Natural killer cell treated with Interleukin-12 subunit alpha and Interleukin-12 subunit beta and Interleukin-15 and Interleukin-18, amount 100 ng/mL, for 72 hours (primary cell): ENCODE measurements at places on chromosomes 11 and 22. TPM values are rescaled to one million over a fixed set of nuclear protein-coding genes. Genes with fewer than 3 reads are reported as not detected.
A peak's percentile ranks its signal among the peaks of the same experiment; 100 is the strongest.

Gene SUSD2
- 2.4 TPM for total RNA-seq

- H3K27ac ChIP-seq = no peak overlapping the region
- DNase-seq = no peak
- H3K4me3 ChIP-seq = no peak overlapping the region
- no peaks in the 10 kb centered on the region for H3K36me3 ChIP-seq
These were observed 271.7 kb downstream of the BUD13 start for GRCh38 chr11:116500947-116501602.

- peaks cover 4% of the 10 kb centered on the region for H3K4me1 ChIP-seq
- DNase-seq = no peak
- H3K27ac ChIP-seq = no peak overlapping the region
- no peak overlapping the region for H3K4me3 ChIP-seq
These were observed 115.8 kb upstream of the TMEM45B start for GRCh38 chr11:129699711-129700304.

Gene TBX10
- total RNA-seq = not detected

GRCh38 chr22:23685205-23685784 lies 5.5 kb upstream of the RGL4 start:
- H3K36me3 ChIP-seq = peaks cover 6% of the 10 kb centered on the region
- H3K4me1 ChIP-seq = peaks cover 9% of the 10 kb centered on the region

- H3K27me3 ChIP-seq = no peaks in the 10 kb centered on the region
- DNase-seq = no peak
- H3K4me1 ChIP-seq = peaks cover 94% of the 10 kb centered on the region
- peak overlapping the region; percentile 83 for H3K4me3 ChIP-seq
- H3K36me3 ChIP-seq = peaks cover 49% of the 10 kb centered on the region
- peak overlapping the region; percentile 95 for H3K27ac ChIP-seq
These were observed 90.7 kb downstream of the ETS1 start for GRCh38 chr11:128496692-128497060.

DNA sequence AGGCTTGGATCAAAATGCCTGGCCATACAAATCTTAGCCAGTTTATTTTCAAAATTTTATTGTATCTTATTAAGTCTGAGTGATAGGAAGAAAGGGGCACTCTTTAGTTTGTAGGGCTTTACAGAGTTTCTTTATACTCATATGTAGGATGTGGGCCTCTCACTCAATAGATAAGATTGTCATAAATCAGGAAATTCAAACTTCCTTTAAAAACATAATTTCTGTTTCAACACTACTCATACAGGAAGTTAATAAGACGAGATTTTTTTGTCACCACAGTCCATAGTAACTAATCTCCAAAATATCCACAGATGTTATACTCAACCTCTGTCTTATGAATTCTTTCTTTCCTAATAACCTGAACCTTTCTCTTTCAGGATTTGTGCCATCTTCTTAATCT lies 13.3 kb upstream of the OR56B4 start:
- H3K36me3 ChIP-seq = peaks cover 23% of the 10 kb centered on the region
- no peak overlapping the region for H3K27ac ChIP-seq
- peaks cover 6% of the 10 kb centered on the region for H3K4me1 ChIP-seq
- peaks cover 40% of the 10 kb centered on the region for H3K27me3 ChIP-seq
- no peak overlapping the region for H3K4me3 ChIP-seq
- DNase-seq = no peak

Gene TOMM22
- 153 TPM for total RNA-seq
